Stomach (tissue), 19 donors: ENCODE measurements at places on chromosomes 4 and X. TPM values are rescaled to one million over a fixed set of nuclear protein-coding genes. Genes with fewer than 3 reads are reported as not detected.
A peak's percentile ranks its signal among the peaks of the same experiment; 100 is the strongest.

The RAB39B gene
- 0.72 TPM for total RNA-seq

The KLHL15 gene
- total RNA-seq, result 41.3 TPM

The PLAC1 gene
- total RNA-seq, result not detected

The STAP1 gene
- total RNA-seq, result not detected

The ZNF711 gene
- 26.6 TPM for total RNA-seq

GRCh38 chr4:111921714-111922113, 223.5 kb upstream of the FAM241A start:
- DNase-seq, result no peak

DNA sequence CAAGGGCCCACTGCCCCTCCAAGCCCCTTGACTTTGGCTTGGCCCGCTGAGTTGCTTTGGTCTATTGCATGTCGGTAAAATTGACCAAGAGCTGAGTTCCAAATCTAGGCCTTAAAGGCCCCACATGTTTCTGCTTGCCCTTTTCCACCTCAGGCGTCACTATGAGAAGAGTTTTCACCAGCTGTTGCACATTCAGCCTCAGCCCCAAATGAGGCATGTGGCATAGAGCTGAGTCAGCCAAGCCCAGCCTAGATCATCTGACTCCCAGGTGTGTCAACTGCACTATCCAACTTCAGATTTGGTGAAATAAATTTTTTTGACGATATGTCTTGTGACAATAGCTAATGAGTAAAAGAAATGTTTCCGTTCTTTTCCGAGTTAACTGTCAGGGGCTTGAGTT, 424.5 kb upstream of the FAM47C start:
- no peak for DNase-seq

DNA sequence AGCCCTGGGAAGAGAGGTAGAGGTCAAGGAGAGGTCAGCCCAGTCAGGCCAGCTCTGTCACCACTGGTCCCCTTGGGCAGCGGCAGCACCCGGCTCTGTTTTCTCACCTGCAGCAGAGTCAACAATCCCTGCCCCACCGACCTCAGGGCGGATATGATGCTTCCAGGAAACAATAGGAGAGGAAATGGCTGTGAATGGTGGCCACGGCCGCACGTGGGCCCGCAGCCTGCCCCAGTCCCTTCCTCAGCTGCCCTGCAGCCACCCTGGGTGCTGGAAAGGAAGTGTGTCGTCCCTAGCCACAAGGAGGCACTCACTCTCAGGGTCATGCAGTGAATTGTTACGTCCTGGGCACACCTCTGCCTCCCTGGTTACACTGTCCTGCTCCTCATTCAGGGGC, 92.5 kb upstream of the ENPP6 start:
- peak; percentile 40 for DNase-seq

DNA sequence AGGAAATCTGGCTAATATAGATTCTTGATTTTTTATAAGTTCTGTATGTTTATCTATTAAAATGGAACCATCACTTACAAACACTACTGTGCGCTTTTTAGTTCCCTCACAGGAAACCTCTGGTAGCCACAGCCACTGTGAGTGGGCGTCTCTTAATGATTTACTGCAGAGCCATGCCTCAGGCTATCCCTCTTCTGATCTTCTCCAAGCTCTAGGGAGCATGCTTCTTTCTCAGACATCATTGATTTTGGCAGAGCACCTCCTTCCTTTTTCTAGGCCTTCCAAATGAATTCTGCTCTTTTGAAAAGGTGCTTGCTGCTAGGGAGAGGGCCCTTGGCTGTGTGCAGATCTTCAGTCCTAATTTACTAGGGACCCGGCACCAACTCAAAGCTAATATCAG, 61.1 kb upstream of the STS start:
- DNase-seq, result no peak

- peak; percentile 20 for DNase-seq
These were observed 32.2 kb downstream of the SMS start for GRCh38 chrX:21972721-21973120.

DNA sequence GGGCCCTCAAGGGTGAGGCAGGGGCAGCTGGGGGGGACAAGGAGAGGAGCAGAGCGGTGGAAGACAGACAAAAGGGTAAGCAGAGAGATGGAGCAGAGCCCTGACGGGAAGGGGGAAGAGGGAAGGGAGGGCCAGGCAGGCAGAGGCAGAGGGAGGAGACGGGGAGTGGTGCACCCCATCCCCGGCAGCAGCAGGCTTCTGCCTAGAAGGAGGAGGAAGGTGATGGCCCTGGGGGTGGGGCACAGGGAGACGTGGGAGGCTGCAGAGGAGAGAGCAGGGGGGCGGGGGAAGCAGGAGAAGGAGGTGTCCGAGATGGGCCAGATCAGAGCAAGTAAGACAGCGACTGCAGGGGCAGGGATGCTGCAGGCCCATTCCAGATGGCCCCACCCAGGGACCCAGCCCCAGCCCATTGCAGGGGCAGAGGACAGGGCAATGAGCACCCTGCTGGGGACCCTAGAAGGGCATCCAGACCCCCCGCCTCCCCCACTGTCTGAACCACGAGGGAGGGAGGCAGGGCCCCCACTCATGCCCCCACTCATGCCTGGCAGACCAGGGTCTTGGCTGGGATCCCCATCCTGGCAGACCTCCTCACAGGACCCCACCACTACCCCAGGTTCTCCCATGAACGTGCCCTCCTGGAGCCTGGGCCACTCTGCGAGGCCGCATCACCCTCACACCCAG, 2.7 kb downstream of the L1CAM start:
- no peak for DNase-seq

GRCh38 chrX:115324194-115324593, 34.7 kb downstream of the LUZP4 start:
- peak; percentile 59 for DNase-seq

- DNase-seq, result no peak
These were observed 6.8 kb upstream of the MGST2 start for GRCh38 chr4:139658586-139659382.

DNA sequence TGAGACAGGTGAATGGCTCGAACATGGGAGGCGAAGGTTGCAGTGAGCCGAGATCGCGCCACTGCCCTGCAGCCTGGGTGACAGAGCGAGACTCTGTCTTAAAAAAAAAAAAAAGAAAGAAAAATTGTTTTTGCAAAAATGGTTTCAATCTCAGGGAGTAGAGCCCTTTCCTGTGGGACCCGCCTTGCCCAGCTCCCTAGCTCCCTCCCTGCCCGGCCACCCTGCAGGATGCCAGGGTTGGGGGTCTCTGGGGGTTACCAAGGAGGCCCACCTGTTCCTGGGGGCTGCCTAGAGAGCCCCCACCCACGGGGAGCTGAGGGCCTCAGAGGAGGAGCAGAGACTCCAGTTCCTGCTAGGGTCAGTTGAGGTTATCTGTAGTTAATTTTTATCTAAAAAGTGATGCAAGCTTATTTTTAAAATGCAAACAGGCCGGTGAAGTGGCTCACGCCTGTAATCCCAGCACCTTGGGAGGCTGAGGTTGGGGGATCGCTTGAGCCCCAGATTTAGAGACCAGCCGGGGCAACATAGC, 18.7 kb upstream of the PLCXD1 start:
- DNase-seq, result peak; percentile 29

DNA sequence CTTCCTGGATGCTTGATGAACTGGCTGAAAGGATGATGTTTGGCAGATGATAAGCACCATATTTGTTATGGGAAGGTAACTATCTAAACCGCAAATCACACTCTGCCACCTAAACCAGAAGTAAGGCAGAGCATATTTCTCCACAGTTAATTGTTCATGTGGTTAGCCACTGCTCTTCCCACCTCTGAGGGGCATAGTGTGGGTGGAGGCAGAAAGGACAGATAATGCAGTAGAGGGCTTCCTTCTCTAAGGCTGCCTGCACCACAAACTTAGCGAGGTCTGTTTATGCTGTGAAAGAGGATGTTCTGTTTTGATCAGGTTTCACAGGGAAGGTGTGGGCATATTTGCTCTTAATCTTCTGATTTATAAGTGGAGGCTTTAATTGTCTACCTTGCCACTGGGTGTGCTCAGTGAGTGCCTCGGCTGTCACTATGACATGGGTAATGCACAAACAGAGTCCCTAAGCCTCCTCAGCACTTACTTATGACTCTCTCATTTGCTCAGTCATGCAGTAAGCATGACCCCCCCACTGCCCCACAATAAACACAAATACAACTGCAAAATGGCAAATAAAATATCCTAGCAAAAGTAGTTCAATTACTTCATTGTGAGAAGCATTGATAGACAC, 401.0 kb downstream of the TMA16 start:
- peak; percentile 15 for DNase-seq

DNA sequence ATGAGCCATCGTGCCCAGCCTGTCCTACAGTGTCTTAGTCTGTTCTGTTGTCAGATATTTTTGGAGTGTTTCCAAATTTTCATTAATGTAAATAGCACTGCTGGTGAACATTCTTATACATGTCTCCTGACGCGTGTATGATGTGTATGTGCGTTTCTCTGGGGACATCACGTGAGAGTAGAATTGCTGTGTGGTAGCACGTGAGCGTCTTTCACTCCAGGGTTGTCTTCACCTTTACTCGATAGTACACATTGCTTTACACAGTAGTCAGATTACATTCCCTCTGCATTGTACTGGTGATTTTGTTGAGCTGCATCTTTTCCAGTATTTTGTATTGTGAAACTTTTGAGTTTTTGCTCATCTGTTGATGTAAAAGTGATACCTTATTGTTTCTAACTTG, 60.0 kb downstream of the ARHGAP10 start:
- no peak for DNase-seq

DNA sequence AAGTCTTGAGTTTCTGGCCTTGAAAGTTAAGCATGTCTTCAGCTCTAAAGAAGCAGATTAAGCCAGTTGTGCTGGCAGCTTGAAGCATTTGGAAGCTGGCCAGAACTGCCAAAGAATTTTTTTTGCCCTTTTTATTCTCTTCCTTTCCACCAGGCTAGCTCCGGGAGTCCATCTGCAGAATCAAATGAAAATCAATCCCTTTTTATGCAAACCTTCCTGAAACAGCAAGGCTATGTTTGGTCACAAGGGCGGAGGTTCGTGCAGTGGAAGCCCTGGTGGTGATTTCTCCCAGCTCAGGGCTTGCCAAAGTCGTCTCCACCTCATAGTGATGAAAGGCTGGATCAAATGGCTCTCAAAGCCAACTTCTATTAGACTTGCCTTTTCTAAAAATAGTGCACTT, 21.6 kb upstream of the C4orf54 start:
- DNase-seq, result no peak

GRCh38 chr4:30728311-30728710, 8.1 kb downstream of the PCDH7 start:
- no peak for DNase-seq

DNA sequence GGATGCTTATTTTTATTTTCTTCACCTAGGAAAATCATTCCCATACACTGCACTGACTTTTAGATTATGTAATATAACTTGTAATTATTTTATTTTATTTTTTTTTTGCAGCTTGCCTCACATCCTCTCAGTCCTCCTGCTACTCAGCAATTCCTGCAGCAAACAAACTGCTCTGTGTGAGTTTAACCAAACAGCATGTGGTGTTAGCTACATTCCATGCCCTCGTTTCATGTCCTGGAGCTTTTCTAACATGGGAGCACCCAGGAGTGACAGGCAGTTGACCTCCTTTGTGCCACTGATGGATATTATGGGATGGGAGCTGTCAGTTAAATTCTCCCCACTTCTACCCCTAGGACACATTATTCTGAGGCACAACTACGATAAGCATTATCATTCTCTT, 24.8 kb downstream of the CXCL1 start:
- no peak for DNase-seq

GRCh38 chr4:26171941-26172340, 148.9 kb upstream of the RBPJ start:
- DNase-seq, result peak; percentile 71

DNA sequence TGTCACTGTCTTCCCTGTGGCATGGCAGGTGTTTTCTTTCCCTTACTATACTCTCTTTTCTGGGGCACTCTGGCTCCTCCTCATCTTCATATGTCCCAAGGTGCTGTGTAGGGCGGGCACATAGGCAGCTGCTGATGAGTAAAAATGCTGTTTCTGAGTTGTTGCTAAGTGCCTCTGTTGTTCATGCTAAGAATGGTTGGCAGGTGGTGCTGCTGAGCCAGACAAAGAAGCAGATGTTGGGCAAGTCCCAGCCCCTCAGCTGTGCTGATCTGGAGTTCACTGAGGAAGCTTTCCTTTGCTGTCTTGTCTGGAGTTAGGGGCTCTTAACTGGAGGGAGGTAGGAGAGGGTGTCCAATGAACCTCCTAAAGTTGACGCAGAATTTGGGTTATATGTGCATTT, 40.6 kb downstream of the HADH start:
- peak; percentile 82 for DNase-seq

DNA sequence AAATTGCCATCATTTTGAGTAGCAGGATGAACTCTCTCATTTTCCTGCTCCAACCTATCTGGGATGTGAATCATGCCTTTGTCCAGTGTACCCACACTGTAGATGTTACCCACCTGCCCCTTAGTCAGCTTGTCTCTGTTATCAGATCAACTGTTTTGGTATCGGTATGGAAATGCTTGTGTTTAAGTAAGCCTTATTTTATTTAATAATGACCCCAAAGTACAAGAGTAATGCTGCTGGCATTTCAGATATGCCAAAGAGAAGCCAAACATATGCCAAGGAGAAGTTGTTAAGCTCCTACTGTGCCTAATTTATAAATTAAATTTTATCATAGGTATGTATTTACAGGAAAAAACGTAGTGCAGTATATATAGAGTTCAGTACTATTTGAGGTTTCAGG, 18.6 kb upstream of the RAP1GDS1 start:
- no peak for DNase-seq

- no peak for DNase-seq
These were observed 75.2 kb upstream of the ENPP6 start for GRCh38 chr4:184292877-184293276.
